Cardiac fibroblast (primary cell): ENCODE measurements at places on chromosomes 4 and X.

DNA sequence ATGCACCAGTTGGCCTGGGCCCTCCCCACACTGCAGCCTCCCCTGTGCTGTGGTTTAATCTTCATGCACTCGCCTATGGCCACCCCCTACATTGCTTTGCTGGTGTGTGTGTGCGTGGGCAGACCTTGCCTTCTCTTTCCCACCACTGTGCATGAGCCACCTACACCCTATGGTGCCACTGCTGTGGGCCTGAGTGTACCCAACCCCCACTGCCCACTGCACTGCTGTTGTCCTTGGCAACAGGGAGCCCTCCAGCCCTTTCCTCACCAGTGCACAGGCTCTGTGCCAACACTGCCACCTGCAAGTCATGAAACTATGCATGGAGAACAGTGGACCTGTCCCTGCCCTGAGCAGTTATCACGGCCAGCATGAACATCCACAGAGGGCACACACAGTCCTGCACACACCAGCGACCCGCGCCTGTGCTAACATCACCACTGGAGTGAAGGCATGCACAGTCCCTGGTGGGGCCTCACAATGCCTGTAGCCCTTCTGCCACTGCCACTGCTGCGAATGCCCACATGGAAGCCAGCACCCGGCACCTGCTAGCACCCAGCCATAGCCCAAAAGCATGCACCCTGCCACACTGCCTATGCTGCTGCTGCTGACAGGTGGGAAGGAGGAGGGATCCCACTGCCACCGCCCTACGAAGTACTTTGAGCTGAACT is 237.8 kb upstream of the ARSJ start:
- no peak for DNase-seq

- DNase-seq: peak; percentile 83
These were observed 11.4 kb upstream of the MCUB start for GRCh38 chr4:109548655-109549054.

DNA sequence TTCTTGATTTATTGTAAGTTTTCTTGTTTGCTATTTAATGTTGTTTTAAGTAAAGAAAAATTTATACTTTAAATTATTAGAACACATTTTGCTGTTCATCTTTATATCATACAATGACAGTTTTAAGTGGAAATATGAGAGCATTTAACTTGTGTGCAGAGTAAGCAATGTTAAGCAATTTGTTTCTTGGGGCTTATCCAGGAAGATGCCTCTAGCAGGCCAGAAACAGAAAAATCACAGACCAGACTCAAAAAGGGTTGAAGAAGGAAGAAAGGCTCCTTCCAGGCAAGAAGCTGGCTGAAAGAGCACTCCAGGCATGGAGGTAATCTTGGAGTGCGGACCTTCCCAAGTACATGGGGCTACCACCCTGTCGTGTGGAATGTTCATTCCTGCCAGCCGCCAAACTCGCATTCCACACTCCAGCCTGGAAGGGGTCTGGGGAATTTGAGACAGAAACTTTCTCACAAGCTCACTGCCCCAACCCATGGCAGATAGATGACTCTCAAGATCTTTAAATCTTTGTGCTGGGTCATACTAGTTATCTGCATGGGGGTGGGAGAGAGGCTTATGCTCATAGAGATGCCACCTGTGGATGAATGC is 1521.3 kb upstream of the AGA start:
- no peak for DNase-seq

DNA sequence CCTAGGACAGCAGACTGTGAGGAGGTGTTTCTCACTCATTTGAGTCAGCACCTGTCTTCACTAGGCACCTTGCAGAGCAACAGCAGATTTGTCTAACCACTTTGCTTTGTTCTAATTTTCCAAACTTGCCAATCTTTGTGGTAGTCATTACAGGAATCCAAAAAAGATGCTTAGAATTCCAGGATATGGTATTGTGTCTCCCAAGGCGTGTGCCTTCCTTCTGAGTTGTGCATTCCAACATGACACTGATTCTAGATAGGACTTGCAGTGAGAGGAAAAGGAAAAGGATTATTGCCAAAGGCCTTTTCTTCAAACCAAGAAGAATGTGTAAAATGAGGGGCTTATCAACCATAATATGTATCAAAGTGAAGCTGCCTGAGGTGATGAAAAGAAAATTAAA is 126.2 kb downstream of the MAPK10 start:
- peak; percentile 85 for DNase-seq

- peak; percentile 54 for DNase-seq
These were observed 21.9 kb upstream of the ANXA3 start for GRCh38 chr4:78529569-78530209.

DNA sequence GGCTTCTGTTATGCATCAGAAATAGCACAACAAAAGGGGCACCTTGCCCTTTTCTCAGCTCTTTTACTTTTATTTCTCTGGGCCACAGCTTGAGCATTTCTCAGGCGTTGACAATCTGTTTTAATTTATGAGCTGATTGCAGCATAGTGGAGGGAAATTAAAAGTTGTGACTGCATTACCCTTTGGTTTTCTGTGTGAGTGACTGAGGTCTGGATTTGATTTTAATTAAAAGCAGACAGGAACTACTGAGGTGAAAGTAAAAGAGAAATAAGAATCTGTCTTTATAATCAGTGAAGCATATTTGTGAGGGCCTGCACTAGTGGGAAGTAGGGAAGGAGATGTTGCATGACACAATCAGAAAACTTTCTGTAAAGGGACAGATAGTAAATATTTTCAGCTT is 43.4 kb upstream of the GEMIN8 start:
- no peak for DNase-seq
